ENCODE measurements at places on chromosomes 12 and 14.

- DNase-seq, result no peak
These were observed 5.9 kb upstream of the GDF11 start for GRCh38 chr12:55736780-55737580.

DNA sequence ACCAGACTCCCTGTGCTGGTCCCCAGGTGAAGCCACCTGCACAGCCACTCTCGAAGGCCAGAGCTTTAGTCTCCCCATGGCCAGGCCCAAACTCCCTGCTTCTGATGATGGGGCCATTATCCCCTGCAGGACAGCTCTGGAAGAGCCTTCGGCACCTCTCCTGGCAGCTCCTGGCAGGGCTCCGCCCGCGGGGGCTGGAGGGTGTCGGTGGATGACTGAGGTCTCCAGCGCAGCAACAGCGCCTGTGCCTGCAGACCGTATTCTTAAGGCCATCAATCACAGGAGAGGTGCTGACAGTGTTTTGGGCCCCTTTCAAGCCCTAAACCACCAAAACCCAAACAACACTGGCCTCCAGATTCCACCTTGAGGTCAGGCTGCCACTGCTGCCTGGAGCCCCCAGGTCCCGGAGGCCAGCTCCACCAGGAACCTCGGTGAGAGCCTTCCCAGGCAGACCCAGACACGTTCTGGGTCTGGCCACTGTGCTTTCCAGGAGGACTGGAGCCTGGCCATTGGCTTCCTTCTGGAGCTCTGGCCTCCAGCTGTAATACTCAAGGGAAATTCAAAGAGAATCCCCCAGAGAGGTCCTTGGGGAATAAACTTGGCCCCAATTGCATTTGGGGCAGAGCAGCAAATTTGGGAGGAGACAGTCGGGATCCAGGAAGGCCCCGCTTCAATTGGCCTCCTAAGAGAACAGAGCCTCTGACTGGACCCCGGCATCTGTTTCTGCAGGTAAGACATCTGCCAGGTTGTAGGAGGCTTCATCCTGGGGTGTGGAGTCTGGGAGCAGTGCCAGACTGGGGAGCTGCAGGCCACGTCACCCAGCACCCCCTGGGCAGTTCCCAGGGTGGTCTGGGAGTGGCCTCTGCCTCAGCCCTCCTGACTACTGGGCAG, 210.6 kb upstream of the RTL1 start:
- DNase-seq, result no peak

GRCh38 chr12:38930990-38931389, 25.6 kb upstream of the CPNE8 start:
- no peak for DNase-seq

GRCh38 chr12:15444523-15444922, 122.2 kb downstream of the PTPRO start:
- no peak for DNase-seq

DNA sequence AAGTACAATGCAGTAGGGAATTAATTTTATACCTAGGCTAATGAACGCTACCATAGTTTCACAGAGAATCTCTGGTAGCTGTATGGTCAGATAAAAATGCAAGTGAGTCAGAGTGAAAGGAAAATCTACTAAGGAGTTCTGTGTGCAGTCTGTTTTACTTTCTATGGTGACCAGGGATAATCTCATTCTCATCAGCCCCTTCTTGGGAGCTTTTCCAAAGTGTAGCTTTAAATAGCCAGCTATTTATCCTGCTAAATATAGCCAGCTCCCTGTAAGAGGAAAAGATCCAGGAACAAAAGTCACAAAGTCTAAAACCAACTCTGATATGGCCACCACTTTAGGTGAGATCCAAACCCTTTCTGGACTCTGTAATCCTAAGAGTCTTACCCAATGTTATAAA, 75.5 kb downstream of the TMEM116 start:
- DNase-seq, result no peak

GRCh38 chr12:25719505-25719904, 166.4 kb upstream of the LMNTD1 start:
- DNase-seq, result no peak

- DNase-seq, result no peak
These were observed 59.1 kb downstream of the ISCA2 start for GRCh38 chr14:74552623-74553022.

GRCh38 chr12:62714774-62715721, 219.9 kb downstream of the PPM1H start:
- no peak for DNase-seq

- DNase-seq, result no peak
These were observed 37.1 kb downstream of the LRRK2 start for GRCh38 chr12:40261937-40262336.

- no peak for DNase-seq
These were observed 2.4 kb downstream of the PXN start for GRCh38 chr12:120262852-120263747.

DNA sequence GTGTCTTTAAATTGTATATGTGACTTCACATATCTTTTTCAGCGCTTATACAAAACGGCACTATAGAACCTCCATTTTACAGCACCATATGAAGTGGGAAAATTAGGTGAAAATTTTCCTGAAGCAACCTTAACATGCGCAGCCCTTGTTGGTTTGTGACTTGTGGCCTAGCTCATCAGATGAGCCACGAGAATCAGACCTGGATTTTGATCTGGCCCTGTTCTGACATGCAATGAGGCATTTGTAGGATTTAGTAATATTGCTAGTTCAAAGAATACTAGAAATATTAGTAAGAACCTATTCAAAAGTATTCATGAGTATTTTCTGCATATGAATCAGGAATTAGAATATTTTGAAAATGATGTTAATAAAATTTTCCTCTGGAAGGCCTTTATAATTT, 2.9 kb downstream of the CDKN1B start:
- no peak for DNase-seq

- DNase-seq, result no peak
These were observed 384 bp upstream of the SMUG1 start for GRCh38 chr12:54189198-54189539.

DNA sequence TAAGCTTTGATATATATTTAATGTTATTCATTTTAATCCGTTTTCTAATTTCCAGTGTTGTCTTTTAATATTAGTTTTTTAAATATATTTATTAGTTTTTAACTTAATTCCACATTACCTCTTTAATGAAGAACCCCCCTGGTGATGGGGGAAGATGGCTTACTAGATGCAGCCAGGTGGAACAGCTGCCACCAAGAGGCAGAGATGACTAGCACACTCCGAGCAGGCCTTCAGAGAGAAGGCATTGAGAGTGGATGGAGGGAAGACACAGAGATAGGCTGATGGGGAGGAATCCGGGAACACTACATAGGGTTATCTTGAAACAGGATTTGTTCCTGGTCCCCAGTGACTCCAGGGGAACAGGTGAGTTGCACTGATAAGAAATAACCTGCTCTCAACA, 771.6 kb downstream of the LRFN5 start:
- DNase-seq, result no peak

- no peak for DNase-seq
These were observed 18.1 kb downstream of the WNK1 start for GRCh38 chr12:770479-770878.

- DNase-seq, result no peak
These were observed 34.5 kb downstream of the VDR start for GRCh38 chr12:47870175-47870781.

GRCh38 chr12:119710965-119711551, 43.1 kb downstream of the PRKAB1 start:
- DNase-seq, result no peak

- no peak for DNase-seq
These were observed 19.9 kb downstream of the HECTD4 start for GRCh38 chr12:112362310-112362709.

GRCh38 chr12:90174198-90174510, 465.5 kb upstream of the ATP2B1 start:
- no peak for DNase-seq

DNA sequence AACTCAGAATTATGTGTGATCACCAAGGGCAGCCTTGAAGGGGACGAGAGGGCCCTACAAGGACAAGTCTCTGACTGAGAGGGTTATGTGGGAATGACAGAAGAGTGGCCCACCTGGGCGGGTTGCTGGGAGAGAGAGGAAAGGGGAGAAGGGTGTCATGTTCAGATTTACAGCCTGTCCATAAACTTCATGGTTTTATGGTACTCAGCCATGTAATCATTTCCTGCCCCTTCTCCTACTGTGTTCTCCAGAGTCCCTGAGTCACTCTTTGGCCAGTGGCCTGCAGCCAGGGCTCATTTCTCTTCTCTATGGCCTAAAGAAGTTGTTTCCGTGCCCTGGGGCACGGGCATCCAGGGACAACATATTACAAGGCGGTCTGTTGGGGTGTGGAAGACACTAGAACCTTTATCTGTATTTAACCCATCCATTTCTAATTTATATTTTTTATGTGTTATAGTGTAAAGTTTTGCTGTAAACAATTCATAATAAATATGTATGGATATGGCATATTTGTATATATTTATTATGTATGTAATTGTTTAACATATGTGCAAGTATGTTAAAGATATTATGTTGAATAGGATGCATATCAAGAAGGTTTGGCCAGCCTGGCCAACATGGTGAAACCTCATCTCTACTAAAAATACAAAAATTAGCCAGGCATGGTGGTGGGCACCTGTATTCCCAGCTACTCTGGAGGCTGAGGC, 26.9 kb downstream of the DDX47 start:
- no peak for DNase-seq

DNA sequence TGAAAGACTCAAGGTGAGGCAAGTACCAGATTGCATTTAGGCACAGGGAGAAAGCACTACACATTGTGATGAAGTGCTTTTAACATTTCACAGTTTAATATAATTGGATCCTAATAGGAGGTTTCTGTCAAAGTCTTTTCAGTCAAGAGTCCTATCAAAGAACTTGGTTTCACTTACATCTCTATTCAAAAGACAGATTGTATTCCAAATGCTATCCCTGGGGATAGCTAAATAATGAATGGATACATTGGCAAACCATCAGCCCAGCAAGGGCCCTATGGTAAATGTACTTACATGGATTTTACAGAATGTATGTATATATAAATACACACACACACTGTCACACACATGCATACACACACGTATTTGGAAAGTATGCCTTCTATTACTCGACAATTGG, 655.5 kb upstream of the FLRT2 start:
- DNase-seq, result no peak

DNA sequence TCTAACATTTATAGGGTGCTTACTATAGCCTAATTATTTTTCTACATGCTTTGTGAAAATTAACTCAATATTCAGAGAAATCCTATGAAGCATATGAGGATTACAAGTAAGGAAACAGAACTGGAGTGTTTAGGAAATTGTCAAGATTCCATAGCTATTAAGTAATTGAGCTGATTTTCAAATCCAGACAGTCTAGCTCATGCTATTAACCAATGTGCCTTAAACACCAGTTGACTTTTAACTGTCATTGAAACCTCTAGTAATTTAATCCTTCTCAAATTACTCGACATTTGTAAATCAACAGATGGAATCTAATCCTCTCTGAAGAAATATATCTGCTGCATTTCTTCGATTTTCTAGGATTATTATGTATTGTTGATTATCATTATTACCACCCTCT, 488.9 kb downstream of the MDGA2 start:
- DNase-seq, result no peak

DNA sequence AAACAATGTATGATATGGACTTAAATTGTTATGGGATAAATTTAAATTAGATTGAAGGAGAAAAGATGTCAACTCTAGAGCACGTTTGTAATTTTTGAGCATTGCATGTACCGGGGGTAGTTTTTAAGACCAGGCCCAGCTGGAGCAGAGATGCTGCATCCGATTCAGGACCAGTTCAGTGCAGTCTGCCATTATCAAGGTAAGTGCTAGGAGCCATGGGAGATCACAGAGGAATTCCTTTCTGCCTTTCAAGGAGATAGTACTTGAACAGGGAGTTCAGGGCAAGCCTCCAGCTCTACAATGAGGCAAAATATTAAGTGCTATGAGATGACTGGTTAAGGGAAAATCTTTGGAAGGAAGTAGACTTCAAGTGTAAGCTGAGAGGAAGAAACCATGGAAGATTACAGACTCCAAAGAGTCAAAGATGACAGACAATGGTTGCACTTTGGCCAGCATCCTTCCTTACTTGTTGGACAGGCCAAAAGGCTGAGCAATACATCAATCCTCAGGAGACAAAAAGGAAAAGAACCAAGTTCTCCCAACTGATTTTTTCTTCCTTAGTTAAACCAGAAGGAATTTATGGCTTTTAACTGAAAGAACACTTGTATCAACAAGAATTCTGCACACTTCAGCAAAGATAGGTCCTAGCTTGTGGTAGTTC, 113.2 kb upstream of the HIF1A start:
- DNase-seq, result no peak

GRCh38 chr12:51341251-51342007, 5.0 kb downstream of the CELA1 start:
- DNase-seq, result peak; percentile 58

GRCh38 chr14:67442139-67442906, 30.4 kb upstream of the PLEK2 start:
- no peak for DNase-seq

GRCh38 chr14:21098892-21099595, 589 bp upstream of the ZNF219 start:
- no peak for DNase-seq

GRCh38 chr14:20093442-20093841, 17.1 kb upstream of the OR4K17 start:
- DNase-seq, result no peak
